Jurkat, Clone E6-1 (cell line): ENCODE measurements at places on chromosomes 3 and 15.

- no peak for DNase-seq
Measured at GRCh38 chr3:129317014-129317771, 38.5 kb downstream of the HMCES start.

GRCh38 chr3:58051196-58051595 is 43.0 kb downstream of the FLNB start:
- no peak for DNase-seq

DNA sequence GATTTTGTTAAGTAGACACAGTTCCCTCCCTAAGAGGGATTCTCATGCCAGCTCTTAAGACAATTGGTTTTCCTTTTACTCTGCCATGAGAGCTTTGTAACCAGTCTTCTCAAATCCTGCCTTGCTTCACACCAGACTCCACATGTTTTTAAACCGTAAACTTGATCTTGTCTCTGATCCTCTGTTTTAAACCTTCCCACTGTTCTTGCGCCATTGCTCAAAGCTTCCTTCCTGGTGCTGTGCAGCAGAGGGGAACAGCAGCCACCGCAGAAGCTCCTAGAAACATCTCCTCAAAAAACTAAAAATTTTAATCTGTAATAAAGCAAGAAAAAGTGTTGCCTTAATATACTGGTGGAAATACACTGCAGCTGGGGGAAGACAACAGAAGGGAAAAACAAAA is 154.5 kb upstream of the SATB1 start:
- DNase-seq: no peak

DNA sequence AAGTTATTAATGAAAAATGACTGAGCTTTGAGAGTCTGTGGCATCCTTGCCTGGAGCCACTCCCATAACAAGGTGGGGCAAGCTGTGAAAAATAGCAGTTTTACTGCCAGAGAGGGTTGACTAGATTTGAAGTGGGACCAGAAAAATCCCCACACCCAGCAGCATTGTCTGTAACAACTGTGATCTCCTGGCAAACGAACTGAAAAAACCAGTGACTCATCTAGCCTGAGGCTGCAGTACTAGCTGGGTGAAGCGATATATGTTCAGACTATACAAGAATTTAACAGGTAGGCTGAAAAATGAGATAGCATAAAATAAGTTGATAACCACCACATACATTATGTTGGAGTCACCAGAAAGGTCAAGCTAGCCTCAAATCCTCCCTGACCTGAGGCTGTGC is 64.0 kb downstream of the DPH6 start:
- DNase-seq: no peak

- DNase-seq: no peak
Measured at GRCh38 chr3:136209921-136210320, 13.8 kb upstream of the MSL2 start.

- no peak for DNase-seq
Measured at GRCh38 chr3:32643816-32644215, 41.2 kb upstream of the CNOT10 start.

DNA sequence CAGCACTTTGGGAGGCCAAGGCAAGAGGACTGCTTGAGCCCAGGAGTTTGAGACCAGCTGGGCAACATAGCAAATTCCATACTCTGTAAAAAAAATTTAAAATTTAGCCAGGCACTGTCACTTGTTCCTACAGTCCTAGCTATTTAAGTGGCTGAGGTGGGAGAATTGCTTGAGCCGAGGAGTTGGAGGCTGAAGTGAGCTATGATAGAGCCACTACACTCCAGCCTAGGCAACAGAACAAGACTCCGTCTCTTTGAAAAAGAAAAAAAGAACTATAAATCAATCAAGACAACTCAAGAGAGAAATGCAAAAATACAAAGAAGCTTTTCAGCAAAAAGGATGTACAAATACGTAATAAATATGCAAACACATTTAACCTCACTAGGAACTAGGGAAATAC is 78.8 kb downstream of the TJP1 start:
- DNase-seq: no peak

- no peak for DNase-seq
Measured at GRCh38 chr3:174303907-174304560, 555.1 kb upstream of the NAALADL2 start.

DNA sequence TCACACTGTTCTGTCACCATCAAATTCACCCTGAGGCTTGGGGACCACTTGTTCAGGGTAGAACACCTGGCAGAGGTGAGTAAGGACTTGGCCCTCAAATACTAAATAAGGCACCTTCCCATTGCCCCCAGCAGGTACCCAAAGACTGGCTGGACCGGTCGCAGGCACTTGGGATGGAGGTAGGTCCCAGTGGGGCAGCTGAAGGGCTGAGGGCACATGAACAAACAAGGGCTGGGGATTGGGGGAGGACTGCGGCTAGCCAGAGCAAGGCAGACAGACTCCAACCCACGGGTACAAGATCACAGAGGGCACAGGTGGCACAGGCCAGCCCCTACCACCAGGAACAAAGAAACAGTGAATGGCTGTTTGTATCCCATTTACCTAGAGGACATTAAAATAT is 1.9 kb downstream of the MRPS25 start:
- DNase-seq: no peak

- DNase-seq: no peak
Measured at GRCh38 chr15:57494581-57494980, 97.1 kb upstream of the MYZAP start.

DNA sequence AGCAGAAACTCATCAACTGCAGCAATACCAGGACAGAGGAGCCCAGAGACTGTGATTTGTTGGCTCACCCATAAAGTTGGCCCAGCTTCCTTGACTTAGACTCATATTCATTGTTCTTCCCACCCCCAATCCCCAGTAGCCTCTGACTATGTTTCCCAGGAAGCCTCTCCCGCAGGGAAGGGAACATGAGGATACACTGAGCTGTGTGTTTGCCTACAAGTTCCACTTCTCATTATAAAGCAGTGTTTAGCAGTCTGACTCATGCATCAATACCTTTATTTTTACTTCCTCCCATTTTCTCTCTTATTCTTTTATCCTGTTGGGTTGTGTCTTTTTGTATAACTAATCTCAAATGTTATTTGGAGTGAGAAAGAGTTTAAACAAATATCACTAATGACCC is 111.6 kb upstream of the PHLDB2 start:
- no peak for DNase-seq

- DNase-seq: peak; percentile 9
Measured at GRCh38 chr15:88701561-88702095, 62.8 kb downstream of the ISG20 start.

DNA sequence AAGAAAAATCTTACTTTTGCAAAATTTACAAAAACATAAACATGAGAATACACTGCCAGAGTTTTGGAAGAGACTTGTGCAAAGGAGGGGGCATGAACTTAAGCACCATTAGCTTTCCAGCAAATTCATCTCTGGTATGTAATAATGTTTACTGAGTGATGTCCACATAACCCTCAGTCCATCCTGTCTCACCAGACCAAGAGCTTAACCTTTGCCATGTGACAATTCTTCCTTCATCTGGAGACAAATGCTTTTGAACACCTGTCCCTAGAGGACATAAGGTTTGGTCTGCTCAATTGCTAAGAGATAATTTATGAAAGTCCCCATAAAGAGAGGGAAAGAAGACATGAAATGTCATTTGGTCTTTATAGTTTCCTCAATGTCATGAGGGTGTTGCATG is 412.3 kb downstream of the ERC2 start:
- DNase-seq: no peak

DNA sequence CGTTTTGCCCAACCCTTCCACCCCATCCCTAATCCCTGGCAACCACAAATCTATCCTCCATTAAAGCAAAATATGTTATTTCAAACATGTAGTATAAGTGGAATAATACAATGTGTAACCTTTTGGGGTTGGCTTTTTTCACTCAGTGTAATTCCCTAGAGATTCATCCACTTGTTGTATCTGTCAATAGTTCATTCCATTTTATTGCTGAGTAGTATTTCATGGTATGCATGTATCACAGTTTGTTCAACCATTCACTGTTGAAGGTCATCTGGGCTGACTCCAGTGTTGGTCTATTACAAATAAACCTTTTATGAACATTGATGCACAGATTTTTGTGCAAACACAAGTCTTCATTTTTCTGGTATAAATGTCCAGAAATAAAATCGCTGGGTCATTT is 38.8 kb downstream of the BSN start:
- DNase-seq: no peak
